ENCODE measurements at places on chromosomes 3 and 15.

GRCh38 chr3:111012388-111013248 lies 59.0 kb upstream of the NECTIN3 start:
- no peaks in the 10 kb centered on the region for H3K36me3 ChIP-seq
- DNase-seq: no peak
- no peaks in the 10 kb centered on the region for H3K4me1 ChIP-seq
- H3K4me3 ChIP-seq: no peak overlapping the region

- no peaks in the 10 kb centered on the region for H3K4me1 ChIP-seq
- DNase-seq: no peak
- no peak overlapping the region for H3K27ac ChIP-seq
These were observed 239.1 kb downstream of the MCTP2 start for GRCh38 chr15:94470492-94470891.

DNA sequence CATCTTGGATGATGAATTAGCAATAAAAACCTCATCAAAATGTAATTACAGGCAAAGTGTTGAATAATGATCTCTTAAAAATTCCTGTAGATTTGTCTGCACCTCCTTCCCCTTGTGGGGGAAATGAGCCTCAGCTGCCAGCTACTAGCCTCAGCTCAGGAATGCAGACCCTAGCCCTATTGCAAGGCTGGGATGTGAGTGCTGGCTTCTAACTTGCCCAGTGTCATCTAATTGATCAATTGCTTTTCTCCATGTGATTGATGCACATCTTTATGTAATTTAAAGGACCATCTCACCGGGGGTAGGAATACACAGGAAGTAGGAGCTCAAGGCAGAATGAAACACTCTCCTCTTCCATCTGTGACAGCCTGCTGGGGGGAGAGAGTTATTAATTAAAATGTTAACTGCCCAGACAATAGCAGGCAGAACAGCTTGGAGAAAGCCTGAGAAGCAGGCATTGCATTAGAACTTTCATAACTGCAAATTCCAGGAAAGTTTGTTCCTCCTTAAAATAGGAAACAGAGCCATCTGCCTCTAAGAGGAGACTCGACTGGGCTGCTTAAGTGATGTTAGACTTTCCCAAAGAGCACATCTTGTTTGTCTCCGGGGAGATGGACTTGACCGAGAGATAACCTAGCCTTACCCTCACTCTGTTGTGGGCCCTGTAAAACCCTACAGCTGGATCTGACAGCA lies 69.6 kb downstream of the LRTM1 start:
- no peaks in the 10 kb centered on the region for H3K4me1 ChIP-seq
- DNase-seq: no peak
- H3K4me3 ChIP-seq: no peak overlapping the region
- H3K36me3 ChIP-seq: no peaks in the 10 kb centered on the region
- H3K27me3 ChIP-seq: no peaks in the 10 kb centered on the region

- H3K4me3 ChIP-seq: no peak overlapping the region
- no peaks in the 10 kb centered on the region for H3K36me3 ChIP-seq
- H3K27me3 ChIP-seq: peaks cover 68% of the 10 kb centered on the region
- no peaks in the 10 kb centered on the region for H3K4me1 ChIP-seq
These were observed 1.4 kb upstream of the HCN4 start for GRCh38 chr15:73370151-73370550.

- DNase-seq: no peak
- peaks cover 26% of the 10 kb centered on the region for H3K27me3 ChIP-seq
- no peaks in the 10 kb centered on the region for H3K36me3 ChIP-seq
- H3K4me3 ChIP-seq: no peak overlapping the region
- no peak overlapping the region for H3K27ac ChIP-seq
These were observed 17.9 kb downstream of the TERC start for GRCh38 chr3:169746924-169747323.

GRCh38 chr3:12886106-12886679 lies 44.8 kb upstream of the RPL32 start:
- H3K27me3 ChIP-seq: peaks cover 67% of the 10 kb centered on the region
- H3K27ac ChIP-seq: no peak overlapping the region
- peaks cover 16% of the 10 kb centered on the region for H3K4me1 ChIP-seq
- no peak overlapping the region for H3K4me3 ChIP-seq

DNA sequence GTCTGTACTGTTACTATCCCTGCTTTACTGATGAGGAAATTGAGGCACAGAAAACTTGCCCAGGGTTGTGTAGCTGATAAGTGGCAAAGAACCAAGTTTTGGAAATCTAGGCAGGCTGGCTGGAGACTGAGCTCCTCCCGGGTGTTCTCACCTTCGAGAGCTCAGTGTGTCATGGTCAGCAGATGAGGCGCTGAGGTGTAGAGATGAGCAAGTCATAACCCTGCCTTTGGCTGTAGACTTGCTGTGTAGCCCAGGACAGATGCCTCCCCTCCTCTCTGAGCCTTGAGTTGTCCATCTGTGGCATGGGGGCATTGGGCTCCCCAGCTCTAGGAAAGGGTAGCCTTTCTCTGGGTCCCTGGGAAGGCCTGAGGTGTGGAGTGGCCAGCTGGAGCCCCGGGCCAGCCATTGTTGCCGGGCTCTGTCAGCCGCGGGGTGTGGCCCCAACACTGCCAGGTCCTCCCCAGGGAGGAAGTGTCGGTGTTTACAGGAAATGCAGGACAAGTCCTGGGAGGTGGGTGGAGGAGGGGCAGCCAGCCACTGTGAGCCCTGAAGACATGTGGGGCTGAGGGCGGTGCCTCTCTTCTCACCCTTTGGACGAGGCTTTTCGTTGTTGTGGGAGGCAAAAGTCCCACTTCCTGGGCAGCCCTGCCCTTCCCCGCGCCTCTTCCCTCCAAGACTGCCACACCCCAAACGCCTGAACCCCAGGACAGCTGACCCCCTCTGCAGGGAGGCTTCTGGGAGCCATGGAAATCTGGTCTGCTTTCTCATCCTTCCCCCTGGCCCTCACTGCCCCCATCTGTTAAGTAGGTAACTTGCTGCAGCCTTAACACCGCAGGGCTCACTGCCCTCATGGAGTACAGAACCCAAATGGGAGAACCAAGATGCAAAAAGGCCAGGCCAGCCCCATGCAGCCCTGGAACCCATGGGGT lies 29.1 kb downstream of the FGD5 start:
- peak; percentile 68 for DNase-seq
- H3K27ac ChIP-seq: peak overlapping the region; percentile 68
- peaks cover 48% of the 10 kb centered on the region for H3K4me1 ChIP-seq
- H3K4me3 ChIP-seq: no peak overlapping the region
- peaks cover 49% of the 10 kb centered on the region for H3K27me3 ChIP-seq

DNA sequence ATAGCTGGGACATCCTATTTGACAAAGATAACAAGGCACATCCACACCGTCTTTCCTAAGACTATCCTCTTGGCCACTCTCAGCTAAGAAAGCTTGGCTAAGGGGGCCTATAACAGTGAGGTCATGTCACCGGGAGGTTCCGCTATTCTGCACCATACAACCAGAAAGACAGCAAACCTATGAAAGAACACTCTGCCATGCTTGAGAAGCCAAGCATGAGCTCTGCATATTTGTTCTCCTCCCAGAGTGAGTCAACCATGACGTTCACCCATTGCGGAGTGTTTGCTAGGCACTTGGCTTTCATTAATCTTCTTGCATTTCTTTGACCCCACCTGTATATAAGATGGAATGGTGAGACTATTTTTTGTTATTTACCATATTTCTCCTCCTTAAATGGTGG lies 141.2 kb downstream of the GMNC start:
- no peak overlapping the region for H3K27ac ChIP-seq
- no peaks in the 10 kb centered on the region for H3K4me1 ChIP-seq
- no peak overlapping the region for H3K4me3 ChIP-seq
- H3K36me3 ChIP-seq: no peaks in the 10 kb centered on the region

GRCh38 chr3:61650276-61650675 lies 88.9 kb downstream of the PTPRG start:
- H3K27ac ChIP-seq: no peak overlapping the region
- H3K36me3 ChIP-seq: no peaks in the 10 kb centered on the region
- no peak overlapping the region for H3K4me3 ChIP-seq

DNA sequence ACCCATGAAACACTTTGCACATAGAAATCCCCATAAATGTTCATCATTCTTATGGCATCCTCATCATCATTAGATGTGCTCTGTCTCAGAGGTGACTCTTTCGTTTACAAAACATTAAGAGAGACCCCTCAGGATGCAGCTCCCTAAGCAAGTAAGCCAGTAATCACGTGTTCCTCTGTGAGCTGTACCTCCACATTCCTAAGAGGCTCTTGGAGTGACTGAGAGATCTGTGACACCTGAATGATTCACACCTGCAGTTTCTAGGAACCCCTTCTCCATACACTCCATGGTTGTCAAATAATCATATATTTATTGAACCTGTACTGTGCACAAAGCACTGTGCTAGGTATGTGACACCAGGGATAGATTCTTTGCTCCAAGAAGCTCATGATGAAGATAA lies 602.4 kb downstream of the UNC13C start:
- no peaks in the 10 kb centered on the region for H3K27me3 ChIP-seq
- H3K36me3 ChIP-seq: no peaks in the 10 kb centered on the region
- H3K27ac ChIP-seq: no peak overlapping the region
- no peak for DNase-seq

GRCh38 chr15:39730552-39730951 lies 52.1 kb downstream of the FSIP1 start:
- H3K4me3 ChIP-seq: no peak overlapping the region
- no peak for DNase-seq
- peaks cover 9% of the 10 kb centered on the region for H3K27me3 ChIP-seq
- H3K27ac ChIP-seq: no peak overlapping the region

GRCh38 chr3:23778446-23778845 lies 27.3 kb upstream of the UBE2E1 start:
- H3K4me3 ChIP-seq: no peak overlapping the region
- H3K36me3 ChIP-seq: no peaks in the 10 kb centered on the region
- DNase-seq: no peak
- peaks cover 14% of the 10 kb centered on the region for H3K27me3 ChIP-seq
- H3K4me1 ChIP-seq: no peaks in the 10 kb centered on the region

GRCh38 chr15:101497484-101498034 lies 8.1 kb upstream of the PCSK6 start:
- H3K27me3 ChIP-seq: peaks cover 74% of the 10 kb centered on the region
- no peak for DNase-seq
- H3K4me1 ChIP-seq: peaks cover 52% of the 10 kb centered on the region
- H3K36me3 ChIP-seq: no peaks in the 10 kb centered on the region
- no peak overlapping the region for H3K4me3 ChIP-seq
- no peak overlapping the region for H3K27ac ChIP-seq

- H3K4me1 ChIP-seq: peaks cover 24% of the 10 kb centered on the region
- no peaks in the 10 kb centered on the region for H3K36me3 ChIP-seq
- no peak overlapping the region for H3K27ac ChIP-seq
- no peak overlapping the region for H3K4me3 ChIP-seq
- DNase-seq: no peak
- H3K27me3 ChIP-seq: peaks cover 42% of the 10 kb centered on the region
These were observed 28.5 kb downstream of the PLA1A start for GRCh38 chr3:119626196-119626595.

DNA sequence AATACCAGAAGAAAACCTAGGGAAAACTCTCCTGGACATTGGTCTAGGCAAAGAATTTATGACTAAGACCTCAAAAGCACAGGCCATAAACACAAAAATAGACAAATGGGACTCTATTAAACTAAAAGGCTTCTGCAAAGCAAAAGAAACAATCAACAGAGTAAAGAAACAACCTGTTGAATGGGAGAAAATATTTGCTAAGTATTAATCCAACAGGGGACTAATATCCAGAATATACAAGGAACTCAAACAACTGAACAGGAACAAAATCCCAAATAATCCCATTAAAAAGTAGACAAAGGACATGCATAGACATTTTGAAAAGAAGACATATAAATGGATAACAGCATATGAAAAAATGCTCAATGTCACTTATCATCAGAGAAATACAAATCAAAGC lies 6.9 kb upstream of the ACVR2B start:
- peaks cover 8% of the 10 kb centered on the region for H3K27me3 ChIP-seq
- no peak overlapping the region for H3K27ac ChIP-seq
- H3K4me3 ChIP-seq: no peak overlapping the region
- H3K36me3 ChIP-seq: peaks cover 2% of the 10 kb centered on the region
- peaks cover 3% of the 10 kb centered on the region for H3K4me1 ChIP-seq
- no peak for DNase-seq

DNA sequence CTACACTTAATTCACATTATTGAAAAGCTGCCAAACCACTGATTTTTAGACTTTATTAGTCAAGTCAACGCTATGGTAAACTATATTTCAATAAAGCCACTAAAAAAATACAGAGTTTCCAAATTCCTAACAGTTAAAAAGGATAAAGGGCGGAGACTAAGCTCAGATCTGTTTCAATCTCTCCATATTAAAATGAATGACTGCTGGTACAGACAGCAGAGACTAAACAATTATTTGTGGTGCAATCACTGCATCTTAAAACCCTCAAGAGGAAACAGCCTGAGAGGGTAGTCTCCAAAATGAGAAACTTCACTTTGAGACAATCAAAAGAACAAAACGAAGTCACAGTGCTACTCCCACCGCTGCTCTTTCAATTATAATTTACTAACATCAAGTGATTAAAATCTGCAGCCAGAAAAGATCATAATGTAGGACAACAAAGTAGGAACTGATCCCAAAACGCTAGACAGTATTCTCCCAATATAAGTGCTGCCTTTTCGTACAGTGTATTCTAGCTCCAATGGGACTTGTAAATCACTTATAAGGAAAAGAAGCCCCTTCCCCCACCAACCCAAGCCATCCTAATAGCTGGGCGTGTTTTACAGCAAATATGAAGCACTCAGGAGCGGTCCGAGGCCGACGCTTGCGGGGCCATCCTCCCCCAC lies 1.2 kb downstream of the UBP1 start:
- peaks cover 11% of the 10 kb centered on the region for H3K36me3 ChIP-seq
- peaks cover 52% of the 10 kb centered on the region for H3K4me1 ChIP-seq
- peak overlapping the region; percentile 93 for H3K27ac ChIP-seq
- no peak for DNase-seq

GRCh38 chr15:61906961-61907752 lies 153.1 kb downstream of the VPS13C start:
- no peaks in the 10 kb centered on the region for H3K4me1 ChIP-seq
- no peak overlapping the region for H3K4me3 ChIP-seq
- no peak overlapping the region for H3K27ac ChIP-seq
- no peaks in the 10 kb centered on the region for H3K27me3 ChIP-seq

- no peak overlapping the region for H3K27ac ChIP-seq
- H3K4me3 ChIP-seq: no peak overlapping the region
- H3K36me3 ChIP-seq: no peaks in the 10 kb centered on the region
- H3K27me3 ChIP-seq: peaks cover 8% of the 10 kb centered on the region
- no peak for DNase-seq
These were observed 523.0 kb downstream of the NTRK3 start for GRCh38 chr15:87733541-87733941.

GRCh38 chr3:133371181-133371580 lies 28.7 kb upstream of the BFSP2 start:
- DNase-seq: no peak
- H3K4me3 ChIP-seq: no peak overlapping the region
- peaks cover 22% of the 10 kb centered on the region for H3K27me3 ChIP-seq
- H3K4me1 ChIP-seq: no peaks in the 10 kb centered on the region
- H3K27ac ChIP-seq: no peak overlapping the region

DNA sequence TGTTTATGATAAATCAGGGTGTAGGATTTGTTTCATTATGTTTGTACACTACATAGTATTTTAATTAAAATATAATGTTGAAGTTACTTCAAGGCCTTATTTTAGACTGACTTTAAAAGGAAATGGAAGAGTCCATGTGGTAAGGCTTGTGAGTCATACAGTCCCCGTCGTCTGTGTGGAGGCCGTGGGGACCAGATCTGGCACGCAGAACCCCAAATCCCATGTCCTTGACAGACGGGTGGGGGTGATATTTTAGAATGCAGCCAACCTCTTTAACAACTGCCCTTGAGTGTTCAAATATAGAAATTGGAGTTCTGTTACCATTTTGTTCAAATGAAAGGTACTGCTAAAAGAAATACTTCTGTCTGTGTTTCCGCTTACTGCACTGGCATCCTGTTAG lies 35.8 kb downstream of the ABHD17C start:
- H3K4me1 ChIP-seq: no peaks in the 10 kb centered on the region
- DNase-seq: no peak
- no peaks in the 10 kb centered on the region for H3K36me3 ChIP-seq

GRCh38 chr3:126135406-126136076 lies 44.8 kb downstream of the ALDH1L1 start:
- peaks cover 20% of the 10 kb centered on the region for H3K27me3 ChIP-seq

Measured in activated naive CD4-positive, alpha-beta T cell treated with anti-CD3 and anti-CD28 coated beads, Interleukin-2, amount 10 ng/mL, durations not matched to agents 7 days and 5 days (primary cell).